ENCODE measurements at places on chromosomes 12 and 14. TPM values are rescaled to one million over a fixed set of nuclear protein-coding genes. Genes with fewer than 3 reads are reported as not detected.

DNA sequence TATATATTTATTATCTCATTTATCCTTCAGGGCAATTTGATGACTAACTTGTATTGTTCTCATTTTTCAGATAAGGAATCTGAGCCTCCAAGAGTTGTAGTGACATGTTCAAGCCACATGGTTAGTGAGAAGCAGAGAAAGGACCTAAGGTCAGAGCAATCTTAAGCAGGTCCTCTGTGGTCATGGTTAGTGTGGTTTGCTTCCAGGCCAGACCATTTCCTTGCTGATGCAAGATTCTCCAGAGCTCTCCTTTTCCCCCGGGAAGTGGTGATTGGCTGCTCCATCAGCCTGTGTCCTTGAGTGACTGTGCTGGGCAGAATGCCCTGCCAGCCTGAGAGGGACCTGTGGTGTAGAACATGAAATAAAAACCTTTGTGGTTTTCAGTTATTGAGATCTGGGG lies 141.3 kb downstream of the KTN1 start:
- peak; percentile 87 for DNase-seq

DNA sequence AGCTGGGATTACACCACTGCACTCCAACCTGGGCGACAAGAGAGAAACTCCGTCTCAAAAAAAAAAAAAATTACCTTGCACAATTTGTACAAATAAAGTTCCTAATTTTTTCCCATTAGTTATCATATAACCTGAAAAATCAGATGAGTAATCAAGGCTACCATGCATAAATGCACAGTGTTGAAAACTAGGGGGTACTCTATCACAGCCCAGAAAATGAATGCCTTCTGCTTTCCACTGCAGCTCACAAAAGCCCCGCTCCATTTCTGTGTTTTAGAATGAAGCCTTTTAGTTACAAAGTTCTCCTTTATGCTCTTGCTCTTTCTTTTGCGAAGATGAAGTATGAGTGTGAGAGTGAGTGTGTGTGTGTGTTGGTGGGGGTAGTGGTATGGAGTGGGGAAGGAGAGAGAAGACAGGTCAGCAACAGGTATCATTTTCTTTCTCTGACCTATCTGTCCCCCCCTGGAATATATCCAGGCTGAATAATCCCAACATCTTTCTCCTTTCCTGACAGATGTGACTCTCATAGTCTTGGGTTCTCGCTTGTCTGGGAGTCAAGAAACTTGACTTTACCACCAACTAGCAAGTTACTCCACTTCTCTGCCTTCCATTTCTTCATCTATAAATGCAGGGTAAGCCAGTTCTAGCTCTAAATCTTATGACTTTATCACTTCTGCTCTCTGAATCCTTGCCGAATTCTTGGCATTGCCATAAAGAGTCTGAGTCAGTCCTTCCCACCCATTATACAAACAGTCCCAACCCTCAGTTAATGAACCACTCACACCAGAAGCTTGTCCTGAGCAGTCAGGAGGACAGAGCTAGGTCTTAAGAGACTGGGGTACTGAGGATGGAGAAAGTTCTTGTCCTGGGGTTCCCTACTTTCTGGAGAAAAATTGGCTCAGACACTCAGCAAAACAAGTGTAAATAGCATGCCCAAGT lies 16.1 kb downstream of the BIN2 start:
- DNase-seq: peak; percentile 84

DNA sequence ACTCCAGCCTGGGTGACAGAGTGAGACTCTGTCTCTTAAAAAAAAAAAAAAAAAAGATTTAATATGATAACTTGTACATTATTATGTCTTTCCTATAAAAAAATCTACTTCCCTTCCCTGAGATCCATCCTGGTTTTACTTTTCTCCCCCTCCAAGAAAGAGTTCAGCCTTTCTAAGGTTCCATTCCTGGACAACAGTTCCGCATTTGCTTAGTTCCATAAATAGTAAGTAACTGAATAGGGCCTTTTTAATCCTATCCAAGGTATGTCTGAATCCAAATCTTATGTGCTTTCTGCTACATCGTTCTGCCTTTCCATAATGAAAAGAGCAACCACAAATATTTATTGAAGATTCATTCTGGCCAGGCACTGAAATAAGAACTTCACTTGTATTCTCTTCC lies 187.8 kb downstream of the DACT1 start:
- DNase-seq: no peak

GRCh38 chr14:99907761-99908652 lies 114.8 kb downstream of the EML1 start:
- no peak for DNase-seq

- DNase-seq: no peak
Observed at GRCh38 chr14:24889843-24890242, 160.1 kb downstream of the STXBP6 start.

- DNase-seq: no peak
Observed at GRCh38 chr12:87051621-87052020, 795.4 kb upstream of the MGAT4C start.

GRCh38 chr14:92398888-92399636 lies 76.1 kb downstream of the SLC24A4 start:
- DNase-seq: no peak

- no peak for DNase-seq
Observed at GRCh38 chr14:44663136-44663535, 156.1 kb upstream of the FSCB start.

DNA sequence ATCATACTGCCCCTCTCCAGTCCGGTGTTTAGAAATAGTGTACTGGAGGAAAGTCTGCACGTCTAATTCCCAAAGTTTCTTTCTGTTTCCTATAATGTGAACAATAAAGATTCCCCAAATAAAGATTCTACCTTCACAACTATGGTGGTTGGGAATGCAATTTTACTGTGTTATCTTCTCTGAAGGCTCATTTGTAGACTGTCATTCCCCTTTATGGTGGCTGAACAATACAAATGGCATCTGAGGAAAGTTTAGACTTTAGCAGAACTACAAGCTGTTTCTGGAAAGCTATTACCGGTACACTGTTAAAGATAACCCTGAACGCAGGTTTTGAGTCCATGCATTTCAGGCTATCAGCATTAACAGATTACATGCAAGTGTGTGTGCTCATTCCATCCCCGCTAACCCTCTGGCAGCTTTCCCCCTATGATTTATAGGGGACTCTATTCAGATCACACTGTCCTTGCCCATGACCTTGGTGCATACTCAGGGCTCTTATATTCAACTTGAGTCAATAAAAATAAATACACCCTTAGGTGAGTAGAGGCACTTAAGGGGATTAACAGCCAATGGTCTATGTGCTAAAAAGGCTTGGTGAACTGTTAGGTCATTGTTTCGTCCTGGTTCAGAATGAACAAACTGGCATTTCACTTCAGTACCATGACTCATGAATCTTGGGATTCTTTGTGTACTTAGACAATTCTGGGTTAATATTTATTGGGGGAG lies 60.7 kb upstream of the PYGL start:
- peak; percentile 54 for DNase-seq

DNA sequence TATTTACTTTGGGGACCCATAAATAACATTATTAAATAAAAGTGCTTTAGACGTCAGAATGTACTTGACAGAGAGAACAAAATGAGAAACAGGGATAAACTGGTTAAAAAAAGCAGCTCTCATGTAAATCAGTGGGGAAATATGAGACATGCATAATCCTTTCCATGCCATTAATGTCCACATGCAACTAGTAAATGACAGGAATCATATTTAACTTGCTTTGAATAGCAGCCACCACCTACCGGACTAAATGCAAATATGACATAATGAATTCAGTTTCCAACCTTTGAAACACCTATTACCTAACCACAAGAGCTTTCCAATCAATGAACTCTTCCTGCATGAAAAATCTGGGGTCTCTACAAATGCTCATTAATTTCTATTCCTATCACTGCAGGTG lies 19.6 kb downstream of the FGD6 start:
- no peak for DNase-seq

GRCh38 chr12:109098183-109098604 lies 797 bp downstream of the UNG start:
- no peak for DNase-seq

DNA sequence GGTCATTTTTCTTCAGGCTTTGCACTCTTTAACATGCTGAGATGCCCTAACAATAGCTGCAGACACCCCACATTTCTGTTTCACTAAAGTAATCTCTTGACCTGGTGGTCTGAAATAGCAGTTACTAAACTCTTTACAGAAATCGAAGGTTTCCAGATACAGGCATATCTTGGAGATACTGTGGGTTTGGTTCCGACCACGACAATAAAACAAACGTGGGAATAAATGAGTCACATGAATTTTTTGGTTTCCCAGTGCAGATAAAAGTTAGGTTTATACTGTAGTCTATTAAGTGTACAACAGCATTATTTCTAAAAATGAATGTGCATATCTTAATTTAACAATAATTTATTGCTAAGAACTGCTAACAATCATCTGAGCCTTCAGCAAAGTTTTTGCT lies 208.7 kb downstream of the EGLN3 start:
- DNase-seq: no peak

DNA sequence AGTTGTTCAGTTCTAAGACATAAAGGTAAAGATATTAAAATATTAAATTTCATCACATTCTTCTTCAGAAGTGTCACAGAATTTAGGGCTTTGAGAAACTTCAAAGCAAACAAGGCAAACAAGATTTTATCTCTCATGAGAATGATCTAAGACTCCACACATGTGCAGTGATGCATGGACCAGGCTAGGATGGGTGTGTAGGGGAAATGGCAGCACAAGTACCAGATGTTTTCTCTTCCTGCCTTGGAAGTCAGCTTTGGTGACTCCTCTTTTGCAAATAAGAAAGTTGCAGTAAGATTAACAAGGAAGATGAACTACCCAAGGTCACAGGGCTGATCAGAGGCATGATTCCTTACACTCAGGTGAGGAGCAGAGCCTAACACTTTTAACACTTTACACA lies 163.8 kb upstream of the LMNTD1 start:
- DNase-seq: no peak

GRCh38 chr14:50038398-50039119 lies 77.8 kb downstream of the VCPKMT start:
- peak; percentile 85 for DNase-seq

DNA sequence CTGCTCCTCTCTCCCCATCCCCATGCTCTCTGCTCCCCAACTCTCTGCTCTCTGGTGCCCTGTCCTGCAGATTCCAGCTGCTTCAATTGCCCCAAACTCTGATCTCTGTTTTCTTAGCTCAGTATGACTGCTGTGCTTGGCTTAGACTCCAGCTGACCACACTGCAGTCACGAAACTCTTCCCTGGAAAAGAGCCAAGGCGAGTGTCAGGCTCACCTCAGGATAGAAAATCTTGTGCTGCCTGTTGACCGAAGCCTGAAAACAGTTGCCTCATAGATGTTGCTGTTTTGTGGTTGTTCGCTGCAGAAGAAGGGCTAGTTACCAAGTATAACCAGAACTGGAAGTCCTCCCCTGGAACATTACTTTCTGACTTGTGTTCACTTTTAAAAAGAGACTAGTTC lies 6.7 kb upstream of the STON2 start:
- no peak for DNase-seq

GRCh38 chr14:48900565-48900964 lies 685.6 kb downstream of the RPS29 start:
- no peak for DNase-seq

GRCh38 chr14:99513946-99514551 lies 32.8 kb downstream of the CCNK start:
- DNase-seq: no peak

DNA sequence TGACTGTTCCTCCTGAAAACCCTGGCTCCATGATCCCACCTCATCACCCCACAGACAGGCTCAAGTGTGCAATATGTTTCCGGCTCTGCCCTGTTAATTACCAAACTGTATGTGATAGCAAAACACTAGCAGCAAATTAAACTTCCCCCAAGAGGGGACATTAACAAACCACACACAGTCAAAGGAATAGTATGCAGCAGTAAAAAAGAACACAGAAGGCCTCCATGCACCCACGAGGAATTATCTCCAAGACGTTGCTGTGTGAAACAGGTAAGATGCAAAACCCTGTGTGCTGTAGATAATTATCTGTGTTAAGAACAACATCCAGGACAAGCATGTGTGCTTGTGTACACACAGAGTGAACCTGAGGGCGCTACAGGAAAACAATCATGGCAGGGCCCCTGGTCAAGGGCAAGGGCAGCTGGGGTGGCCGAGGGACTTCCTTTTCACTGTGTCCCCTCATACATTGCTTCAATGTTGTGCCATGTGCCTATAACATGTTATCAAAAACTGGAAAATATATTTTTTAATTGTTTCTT lies 35.8 kb downstream of the ITPK1 start:
- no peak for DNase-seq

- no peak for DNase-seq
Observed at GRCh38 chr12:67681941-67682620, 33.5 kb downstream of the DYRK2 start.

GRCh38 chr14:90362558-90362896 lies 30.8 kb upstream of the NRDE2 start:
- DNase-seq: no peak

DNA sequence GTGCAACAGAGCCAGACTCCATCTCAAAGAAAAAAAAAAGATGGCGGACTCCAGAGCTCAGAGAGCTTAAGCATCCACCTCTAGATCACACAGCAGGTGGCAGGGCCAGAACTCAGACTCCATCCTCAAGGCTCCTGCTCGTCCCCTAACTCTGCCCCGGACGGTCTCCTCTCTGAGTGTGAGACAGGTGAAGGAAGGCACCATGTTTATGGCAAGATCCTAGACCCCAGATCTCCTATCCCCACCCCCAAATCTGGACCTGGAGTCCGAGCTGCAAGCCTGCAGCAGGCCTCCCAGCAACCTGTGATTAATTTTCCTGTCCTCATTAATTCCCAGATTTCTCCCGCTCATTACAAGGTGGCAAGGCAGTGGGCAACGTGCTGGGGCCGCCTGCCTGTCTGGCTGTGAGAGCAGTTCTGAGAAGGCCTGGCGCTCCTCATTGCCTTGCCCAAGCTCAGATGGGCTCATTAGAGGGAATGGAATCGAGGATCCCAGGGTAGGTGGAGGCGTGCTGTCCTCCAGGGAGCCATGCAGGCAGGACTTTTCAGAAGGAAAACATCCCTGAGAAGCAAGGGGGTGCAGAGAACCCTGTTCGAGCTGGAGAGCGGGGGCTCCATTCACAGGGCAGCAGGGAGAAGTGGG lies 296.6 kb upstream of the RTL1 start:
- no peak for DNase-seq

DNA sequence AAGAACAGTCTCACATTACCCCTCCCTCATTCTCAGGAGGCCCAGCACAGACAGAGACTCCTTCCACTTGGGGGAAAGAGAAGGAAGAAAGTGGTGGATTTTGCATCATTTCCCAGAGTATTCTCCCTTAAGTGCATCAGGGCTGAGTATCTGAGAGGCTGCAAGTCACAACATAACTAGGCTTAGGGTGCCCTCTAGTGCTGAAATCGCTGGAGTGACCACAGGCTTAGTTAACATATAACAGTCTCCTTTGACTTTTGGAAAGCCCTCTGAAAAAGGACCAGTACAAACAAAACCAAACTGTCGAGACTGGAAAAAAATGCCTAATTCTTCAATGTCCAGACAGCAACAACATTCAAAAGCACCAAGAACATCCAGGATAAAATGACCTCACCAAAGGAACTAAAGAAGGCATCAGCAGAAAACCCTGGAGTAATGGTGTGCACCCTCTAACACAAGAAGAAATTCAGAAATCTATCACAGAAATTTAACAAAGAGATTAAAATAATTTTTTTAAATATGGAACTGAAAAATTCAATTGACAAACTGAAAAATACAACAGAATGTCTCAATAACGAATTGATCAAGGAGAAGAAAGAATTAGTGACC lies 412.3 kb downstream of the RPS29 start:
- DNase-seq: peak; percentile 67

The DDN gene
- 0.03 TPM for total RNA-seq

The RNASE7 gene
- not detected for total RNA-seq

The DENR gene
- total RNA-seq: 80.1 TPM

The CLEC6A gene
- not detected for total RNA-seq

The CD27 gene
- not detected for total RNA-seq

The CYP27B1 gene
- total RNA-seq: 2.1 TPM

The LBHD2 gene
- total RNA-seq: not detected

The SMCO2 gene
- not detected for total RNA-seq

The NOVA1 gene
- not detected for total RNA-seq
